Fibroblast of skin of right biceps (primary cell): ENCODE measurements at places on chromosomes 13 and 19.

DNA sequence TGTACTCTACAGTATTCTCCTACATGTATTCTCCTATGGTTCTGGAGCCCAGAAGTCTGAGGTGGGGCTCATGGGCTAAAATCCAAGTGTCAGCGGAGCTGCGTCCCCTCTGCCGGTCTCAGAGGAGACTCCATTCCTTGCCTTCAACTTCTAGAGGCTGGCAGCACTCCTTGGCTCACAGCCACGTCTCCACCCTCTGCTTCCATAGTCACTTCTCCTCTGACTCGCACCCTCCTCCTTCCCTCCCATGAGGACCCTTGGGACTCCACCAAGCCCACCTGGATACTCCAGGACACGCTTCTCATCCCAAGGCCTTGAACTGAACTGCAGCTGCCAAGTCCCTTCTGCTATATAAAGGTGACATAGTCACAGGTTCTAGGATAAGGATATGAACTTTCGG lies 27.8 kb downstream of the DHRS12 start:
- no peak for DNase-seq

DNA sequence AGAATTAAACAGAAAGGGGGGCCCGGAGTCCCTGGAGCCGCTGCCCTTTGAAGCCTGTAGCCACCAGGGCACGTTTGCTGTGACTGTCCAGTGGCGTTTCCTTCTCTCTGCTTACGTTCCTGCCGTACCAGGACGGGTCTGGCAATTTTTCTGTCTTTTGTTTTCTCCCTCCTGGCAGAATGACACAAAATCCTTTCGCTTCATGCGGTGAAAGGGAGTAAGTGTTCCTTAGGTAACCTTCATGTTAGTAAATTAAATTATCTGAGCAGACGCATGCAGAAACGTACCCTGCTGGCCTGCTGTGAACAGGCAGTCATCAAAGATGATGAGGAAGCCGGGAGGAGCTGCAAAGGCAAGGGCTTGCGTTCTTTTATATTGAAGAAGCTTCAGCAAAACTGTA lies 299.3 kb upstream of the ARGLU1 start:
- DNase-seq: peak; percentile 2

GRCh38 chr19:12676384-12676792 lies 5.3 kb downstream of the DHPS start:
- peak; percentile 71 for DNase-seq

DNA sequence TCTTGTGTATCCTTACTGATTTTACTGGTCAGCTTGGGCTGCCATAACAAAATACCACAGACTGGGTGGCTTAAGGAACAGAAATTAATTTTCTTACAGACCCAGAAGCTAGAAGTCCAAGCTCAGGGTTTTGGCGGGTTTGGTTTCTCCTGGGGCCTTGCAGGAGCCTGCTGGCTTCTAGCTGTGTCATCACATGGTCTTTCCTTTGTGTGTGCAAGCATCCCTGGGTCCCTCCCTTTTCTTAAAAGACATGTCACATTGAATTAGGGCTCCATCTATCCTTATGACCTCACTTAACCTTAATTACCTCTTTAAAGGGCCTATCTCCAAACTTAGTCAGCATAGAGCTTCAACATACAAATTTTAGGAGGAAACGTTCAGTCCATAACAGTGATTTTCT lies 23.4 kb downstream of the UBAC2 start:
- DNase-seq: no peak
